Breast epithelium (tissue), 4 donors: ENCODE measurements at places on chromosomes 16 and 17.

DNA sequence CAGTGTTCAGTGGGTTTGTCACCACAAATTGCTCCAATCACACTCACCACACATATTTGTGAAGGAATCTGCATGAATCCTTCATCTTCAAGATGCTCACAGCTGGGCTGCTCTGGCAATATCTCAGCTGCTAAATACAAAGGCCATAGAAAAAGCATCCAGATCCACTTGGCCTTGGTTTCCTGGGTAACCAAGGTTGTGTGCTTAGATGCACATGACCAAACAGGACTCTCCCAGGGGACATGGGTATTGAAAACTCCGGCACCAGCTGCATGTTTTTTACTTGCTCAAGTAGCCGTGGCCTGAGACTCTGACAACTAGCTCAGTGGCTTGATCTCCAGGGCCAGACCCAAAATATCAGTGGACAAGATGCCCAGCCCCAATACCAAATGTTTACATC is 131.3 kb downstream of the CBLN1 start:
- H3K27ac ChIP-seq, result no peak overlapping the region
- H3K27me3 ChIP-seq, result no peaks in the 10 kb centered on the region
- no peaks in the 10 kb centered on the region for H3K4me1 ChIP-seq

GRCh38 chr16:88911136-88911945 is 44.9 kb upstream of the PABPN1L start:
- no peaks in the 10 kb centered on the region for H3K36me3 ChIP-seq
- DNase-seq, result no peak
- no peaks in the 10 kb centered on the region for H3K27me3 ChIP-seq
- peaks cover 5% of the 10 kb centered on the region for H3K4me1 ChIP-seq

GRCh38 chr17:73645050-73645871 is 1.0 kb upstream of the SDK2 start:
- H3K4me3 ChIP-seq, result peak overlapping the region; percentile 64
- DNase-seq, result no peak
- H3K36me3 ChIP-seq, result no peaks in the 10 kb centered on the region

- H3K36me3 ChIP-seq, result no peaks in the 10 kb centered on the region
- no peak overlapping the region for H3K27ac ChIP-seq
- H3K4me3 ChIP-seq, result no peak overlapping the region
- H3K27me3 ChIP-seq, result no peaks in the 10 kb centered on the region
- H3K4me1 ChIP-seq, result no peaks in the 10 kb centered on the region
- DNase-seq, result no peak
These were observed 44.5 kb downstream of the XPO6 start for GRCh38 chr16:28167221-28167620.

GRCh38 chr17:65177901-65178300 is 40.7 kb downstream of the RGS9 start:
- no peak for DNase-seq
- no peaks in the 10 kb centered on the region for H3K36me3 ChIP-seq
- no peaks in the 10 kb centered on the region for H3K4me1 ChIP-seq
- no peak overlapping the region for H3K27ac ChIP-seq

DNA sequence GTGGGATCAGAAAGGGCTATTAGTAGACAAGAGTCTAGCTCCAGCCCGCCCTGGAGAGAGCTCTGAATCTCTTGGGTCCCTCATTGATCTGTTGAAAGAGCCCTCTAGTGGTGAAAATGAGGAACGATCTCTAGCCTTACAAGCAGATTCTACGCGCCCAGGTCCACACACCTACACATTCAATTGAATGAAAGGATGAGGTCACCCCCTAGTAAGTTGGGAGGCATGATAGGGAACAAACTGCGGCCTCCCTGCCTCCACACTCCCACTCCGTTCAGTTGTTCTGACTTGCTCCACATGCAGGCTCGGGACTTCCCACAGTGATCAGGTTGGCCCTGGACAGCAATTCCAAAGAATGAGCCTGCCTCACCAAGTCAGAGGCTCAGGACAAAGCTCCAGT is 2.9 kb upstream of the CACNG3 start:
- no peak overlapping the region for H3K27ac ChIP-seq
- no peaks in the 10 kb centered on the region for H3K27me3 ChIP-seq
- no peak overlapping the region for H3K4me3 ChIP-seq
- DNase-seq, result no peak
- no peaks in the 10 kb centered on the region for H3K36me3 ChIP-seq

DNA sequence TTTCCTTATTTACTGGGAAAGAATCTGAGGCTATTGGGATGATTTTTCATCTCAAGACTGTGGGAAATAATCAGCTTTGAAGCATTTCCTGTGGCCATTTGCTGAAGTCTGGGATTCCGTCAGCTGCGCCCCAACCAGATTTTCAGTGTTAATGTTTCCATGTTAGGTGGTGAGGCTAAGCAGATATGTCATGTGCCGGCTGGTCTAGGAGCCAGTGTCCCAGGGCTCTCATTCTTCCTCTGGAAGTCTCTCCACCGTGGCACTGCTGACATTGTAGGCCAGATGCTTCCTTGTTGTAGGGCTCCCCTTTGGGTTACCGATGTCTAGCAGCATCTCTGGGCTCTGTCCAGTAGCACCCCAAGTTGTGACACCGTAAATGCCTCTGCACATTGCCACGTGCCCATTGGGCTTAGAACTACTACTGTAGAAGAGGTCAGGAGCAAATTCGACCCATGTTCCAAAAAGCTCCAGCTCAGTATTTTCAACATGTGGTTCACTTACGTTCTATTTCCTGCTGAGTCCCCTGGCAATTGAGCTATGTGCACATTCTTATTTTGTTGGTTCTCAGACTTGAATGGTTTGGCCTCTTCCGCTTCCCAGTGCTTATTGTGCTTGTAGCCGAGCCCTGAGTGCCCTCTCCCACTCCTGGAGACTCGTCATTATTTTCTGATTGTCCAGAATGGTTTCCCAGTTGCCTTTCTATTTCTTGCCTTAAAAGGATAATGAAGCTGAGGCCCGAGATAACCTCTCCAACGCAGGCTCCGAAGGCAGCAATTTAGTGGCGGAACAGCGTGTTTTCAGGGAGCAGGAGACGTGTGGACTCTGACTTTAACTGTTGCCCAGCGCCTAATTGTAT is 82.2 kb downstream of the SPECC1 start:
- H3K27ac ChIP-seq, result peak overlapping the region; percentile 69
- no peaks in the 10 kb centered on the region for H3K4me1 ChIP-seq
- no peaks in the 10 kb centered on the region for H3K36me3 ChIP-seq
- H3K4me3 ChIP-seq, result no peak overlapping the region

- H3K4me1 ChIP-seq, result no peaks in the 10 kb centered on the region
- no peaks in the 10 kb centered on the region for H3K27me3 ChIP-seq
- no peaks in the 10 kb centered on the region for H3K36me3 ChIP-seq
- H3K4me3 ChIP-seq, result no peak overlapping the region
- H3K27ac ChIP-seq, result no peak overlapping the region
These were observed 145.3 kb downstream of the SPECC1 start for GRCh38 chr17:20154286-20155000.

GRCh38 chr16:11257131-11257938 is 1.3 kb upstream of the SOCS1 start:
- H3K27me3 ChIP-seq, result no peaks in the 10 kb centered on the region

DNA sequence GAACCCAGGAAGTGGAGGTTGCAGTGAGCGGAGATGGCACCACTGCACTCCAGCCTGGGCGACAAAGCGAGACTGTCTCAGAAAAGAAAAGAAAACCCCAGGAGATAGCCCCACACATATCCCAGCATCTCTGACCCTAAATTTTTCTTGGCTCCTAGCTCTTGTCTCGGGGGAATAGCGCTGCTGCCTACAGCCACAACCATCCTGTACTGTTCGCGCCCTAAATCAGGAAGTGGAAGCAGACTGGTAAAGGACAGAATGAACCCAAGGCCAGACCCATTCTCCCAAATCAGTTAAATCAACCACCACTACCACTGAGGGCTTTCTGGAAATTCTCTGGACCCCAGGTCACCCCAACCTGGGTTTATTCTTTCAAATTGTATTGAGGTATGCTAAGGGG is 1.7 kb downstream of the CTDNEP1 start:
- H3K27ac ChIP-seq, result peak overlapping the region; percentile 100
- H3K4me3 ChIP-seq, result peak overlapping the region; percentile 84
- peaks cover 28% of the 10 kb centered on the region for H3K4me1 ChIP-seq
- no peak for DNase-seq
- no peaks in the 10 kb centered on the region for H3K36me3 ChIP-seq

DNA sequence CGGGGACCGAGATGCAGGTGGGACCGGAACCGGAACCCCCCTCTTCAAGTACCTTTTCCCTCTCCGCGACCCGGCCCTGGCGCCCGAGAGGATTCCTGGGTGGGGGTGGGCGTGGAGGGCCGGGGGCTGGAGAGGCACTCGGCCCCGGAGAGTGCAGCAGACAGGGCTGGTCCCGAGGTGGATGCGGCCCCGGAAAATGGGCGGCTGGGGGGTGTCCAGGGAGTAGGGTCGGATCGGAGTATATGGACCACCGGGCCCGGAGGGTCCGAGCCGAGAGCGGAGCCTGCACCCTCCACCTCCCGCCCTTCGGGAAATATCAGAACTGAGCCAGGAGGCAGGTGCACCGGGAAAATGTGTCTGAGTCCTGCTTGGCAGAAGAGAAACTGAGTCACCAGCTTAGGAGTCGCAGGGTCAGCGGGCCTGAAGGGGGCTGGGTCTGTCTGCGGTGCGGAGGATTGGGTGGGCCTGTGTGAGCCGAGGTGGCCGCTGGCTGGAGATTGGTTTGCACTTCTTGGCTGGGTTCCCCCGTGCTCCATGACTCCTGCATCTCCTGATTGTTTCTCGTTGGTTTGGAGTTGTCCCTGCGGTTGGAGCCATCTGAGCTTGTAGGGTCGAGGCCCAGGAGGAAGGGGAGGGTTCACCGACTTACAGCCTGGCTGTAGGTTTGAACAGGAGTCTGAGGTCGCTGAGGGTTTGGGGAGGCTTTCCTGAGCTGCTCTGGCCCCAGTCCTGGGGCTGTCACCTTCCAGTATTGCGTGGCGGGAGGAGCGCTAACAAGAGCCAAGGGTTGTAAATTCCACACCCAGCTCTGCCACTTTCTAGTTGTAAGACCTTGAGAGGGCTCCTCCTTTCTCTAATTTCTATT is 518 bp downstream of the SH2B1 start:
- no peak for DNase-seq
- peak overlapping the region; percentile 93 for H3K27ac ChIP-seq
- no peaks in the 10 kb centered on the region for H3K27me3 ChIP-seq

GRCh38 chr16:86052926-86053325 is 154.0 kb downstream of the IRF8 start:
- H3K27ac ChIP-seq, result no peak overlapping the region
- DNase-seq, result no peak
- H3K4me1 ChIP-seq, result no peaks in the 10 kb centered on the region
- H3K27me3 ChIP-seq, result no peaks in the 10 kb centered on the region
- H3K4me3 ChIP-seq, result no peak overlapping the region

- DNase-seq, result no peak
- H3K36me3 ChIP-seq, result no peaks in the 10 kb centered on the region
- H3K4me3 ChIP-seq, result no peak overlapping the region
- H3K27me3 ChIP-seq, result no peaks in the 10 kb centered on the region
- no peak overlapping the region for H3K27ac ChIP-seq
- H3K4me1 ChIP-seq, result no peaks in the 10 kb centered on the region
These were observed 13.4 kb downstream of the RPTOR start for GRCh38 chr17:80558046-80558445.

DNA sequence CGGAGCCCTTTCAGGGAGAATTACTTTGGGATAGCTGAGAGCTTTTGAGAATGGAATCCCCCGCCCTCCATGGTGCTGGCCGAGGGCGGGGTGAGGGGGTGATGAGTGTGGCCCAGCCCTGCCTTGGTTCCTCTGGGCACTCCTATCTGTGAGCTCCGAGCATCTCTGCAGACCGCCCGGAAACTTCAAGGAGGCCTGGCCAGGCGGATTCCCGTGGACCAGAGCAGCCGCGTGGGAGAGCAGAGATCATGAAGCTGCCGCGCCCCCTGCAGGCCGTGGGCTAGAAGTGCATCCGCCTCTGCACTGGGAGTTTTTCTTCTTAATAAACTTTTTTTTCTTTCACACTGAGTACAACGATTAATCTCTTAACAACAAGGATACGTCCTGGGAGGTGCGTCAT is 392.9 kb upstream of the EEF2KMT start:
- no peaks in the 10 kb centered on the region for H3K36me3 ChIP-seq
- no peaks in the 10 kb centered on the region for H3K4me1 ChIP-seq
- no peak for DNase-seq
- no peaks in the 10 kb centered on the region for H3K27me3 ChIP-seq
- H3K4me3 ChIP-seq, result no peak overlapping the region

DNA sequence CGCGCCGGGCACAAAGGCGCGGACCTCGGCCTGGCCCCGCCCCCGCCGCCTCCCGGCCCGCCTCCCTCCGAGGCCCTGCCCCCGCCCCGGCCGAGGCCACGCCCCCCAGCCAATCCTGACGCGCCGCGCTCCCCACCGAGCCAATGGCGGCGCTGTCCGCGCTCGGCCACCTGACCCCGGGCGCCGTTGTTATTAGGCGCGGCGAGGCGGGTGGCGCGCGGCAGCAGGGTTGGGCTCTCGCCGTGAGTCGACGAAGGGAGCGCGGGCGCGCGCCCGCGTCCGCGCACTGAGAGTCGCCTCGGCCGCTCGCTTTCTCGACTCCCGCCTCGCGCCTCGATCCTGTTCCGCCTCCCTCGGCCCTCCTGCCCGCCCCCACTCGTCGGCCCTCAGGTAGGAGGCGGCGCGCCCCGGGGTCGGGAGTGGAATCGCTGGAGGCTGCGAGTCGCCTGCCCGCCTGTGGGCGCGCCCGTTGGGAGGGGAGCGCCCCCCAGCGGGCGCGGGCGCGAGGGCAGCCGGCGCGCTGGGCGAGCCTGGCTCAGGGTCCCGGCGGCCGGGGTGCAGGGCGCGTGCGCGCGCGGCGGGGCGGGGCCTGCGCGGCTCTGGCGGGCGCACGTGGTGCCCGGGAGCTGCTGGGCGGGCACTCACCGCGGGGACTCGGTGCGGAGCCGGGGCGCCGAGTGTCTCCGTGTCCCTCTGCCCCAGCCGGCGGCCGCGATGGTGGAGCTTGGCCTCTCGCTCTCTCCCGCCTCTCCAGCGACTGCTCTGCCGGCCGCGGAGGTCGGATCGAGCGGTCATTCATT is 405 bp upstream of the CBLN1 start:
- no peak overlapping the region for H3K27ac ChIP-seq
- H3K36me3 ChIP-seq, result no peaks in the 10 kb centered on the region
- peak; percentile 80 for DNase-seq
- H3K4me1 ChIP-seq, result no peaks in the 10 kb centered on the region
- H3K27me3 ChIP-seq, result peaks cover 7% of the 10 kb centered on the region
- H3K4me3 ChIP-seq, result peak overlapping the region; percentile 32

GRCh38 chr17:31553506-31553905 is 162.0 kb downstream of the RAB11FIP4 start:
- H3K36me3 ChIP-seq, result no peaks in the 10 kb centered on the region
- H3K27ac ChIP-seq, result no peak overlapping the region
- DNase-seq, result no peak
- H3K27me3 ChIP-seq, result no peaks in the 10 kb centered on the region
- H3K4me1 ChIP-seq, result no peaks in the 10 kb centered on the region
